ENCODE measurements at places on chromosomes 12 and 14.

GRCh38 chr14:84591827-84592445 lies 938.0 kb upstream of the FLRT2 start:
- no peak for DNase-seq

GRCh38 chr14:63394841-63395240 lies 76.1 kb upstream of the GPHB5 start:
- DNase-seq = peak; percentile 13

DNA sequence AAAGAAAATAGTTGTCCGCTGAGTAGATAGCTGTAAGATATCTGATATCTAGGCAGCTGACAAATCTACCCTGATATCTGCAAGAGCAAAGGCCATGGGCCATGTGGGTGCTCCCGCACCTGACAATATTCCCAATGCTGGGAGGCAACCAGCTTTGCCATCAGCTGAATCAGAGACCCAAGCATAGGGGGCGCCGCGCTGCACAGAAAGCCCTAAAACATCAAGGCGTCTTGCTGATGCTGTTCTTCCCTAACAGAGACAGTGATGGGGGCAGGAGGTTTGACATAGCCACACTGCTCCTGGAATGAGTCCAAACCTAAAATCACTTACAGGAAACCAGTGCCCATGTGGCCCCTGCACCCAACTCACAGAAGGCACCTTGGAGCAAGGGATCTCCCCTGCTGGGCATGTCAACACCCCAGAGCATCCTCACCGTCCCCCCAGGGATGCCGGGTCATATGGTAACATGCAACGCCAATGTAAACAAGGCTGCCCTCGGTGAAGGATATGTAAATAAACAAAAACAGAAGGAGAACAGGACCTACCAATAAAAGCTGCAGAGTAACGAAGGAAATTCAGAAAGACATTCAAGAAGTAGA lies 199.5 kb downstream of the TMEM132D start:
- DNase-seq = no peak

GRCh38 chr12:109725321-109726105 lies 11.9 kb downstream of the FAM222A start:
- no peak for DNase-seq

DNA sequence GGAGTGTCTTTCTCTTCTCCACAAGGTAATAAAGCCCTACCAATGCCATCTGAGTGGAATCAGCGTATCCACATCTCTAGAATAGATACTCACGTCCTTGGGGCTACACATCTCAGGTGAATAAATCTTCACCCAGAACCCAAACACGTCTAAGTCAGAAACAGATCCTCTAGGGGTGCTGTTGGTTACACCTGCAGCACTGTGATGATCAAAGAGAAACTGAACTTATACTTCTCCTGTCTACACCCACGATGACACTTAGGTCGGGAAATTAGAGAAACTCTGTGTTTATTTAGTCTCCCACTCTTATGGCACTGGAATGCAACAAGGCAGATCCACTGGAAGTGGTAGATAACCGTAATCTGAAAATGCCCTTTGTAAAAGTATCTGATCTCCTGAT lies 46.2 kb downstream of the WIF1 start:
- DNase-seq = no peak

DNA sequence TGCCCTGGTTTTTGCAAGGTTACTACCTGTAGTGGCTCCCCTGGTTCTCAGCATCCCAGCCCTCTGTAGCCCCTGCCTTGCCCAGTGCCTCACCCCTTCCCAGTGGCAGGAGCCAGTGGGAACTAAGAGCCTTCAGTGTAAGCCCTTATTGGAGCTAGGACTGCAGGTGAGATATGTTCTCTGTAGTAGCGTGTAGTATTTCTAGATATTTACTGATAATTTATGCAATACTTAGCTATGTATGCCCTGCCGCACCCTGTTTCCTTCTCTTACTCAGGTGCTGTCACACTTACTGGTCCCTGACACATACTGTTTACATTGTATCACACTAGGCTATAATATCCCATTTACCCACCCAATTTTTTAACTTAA lies 3.6 kb downstream of the BMAL2 start:
- DNase-seq = no peak

GRCh38 chr12:120941846-120942405 lies 36.4 kb upstream of the HNF1A start:
- DNase-seq = no peak

GRCh38 chr14:77849711-77850110 lies 49.8 kb downstream of the ADCK1 start:
- peak; percentile 62 for DNase-seq

- no peak for DNase-seq
These were observed 15.1 kb upstream of the CISTR start for GRCh38 chr12:53766881-53767280.

GRCh38 chr12:13566292-13566691 lies 369.8 kb downstream of the EMP1 start:
- DNase-seq = no peak

GRCh38 chr12:94643606-94644005 lies 6.8 kb downstream of the TMCC3 start:
- no peak for DNase-seq

DNA sequence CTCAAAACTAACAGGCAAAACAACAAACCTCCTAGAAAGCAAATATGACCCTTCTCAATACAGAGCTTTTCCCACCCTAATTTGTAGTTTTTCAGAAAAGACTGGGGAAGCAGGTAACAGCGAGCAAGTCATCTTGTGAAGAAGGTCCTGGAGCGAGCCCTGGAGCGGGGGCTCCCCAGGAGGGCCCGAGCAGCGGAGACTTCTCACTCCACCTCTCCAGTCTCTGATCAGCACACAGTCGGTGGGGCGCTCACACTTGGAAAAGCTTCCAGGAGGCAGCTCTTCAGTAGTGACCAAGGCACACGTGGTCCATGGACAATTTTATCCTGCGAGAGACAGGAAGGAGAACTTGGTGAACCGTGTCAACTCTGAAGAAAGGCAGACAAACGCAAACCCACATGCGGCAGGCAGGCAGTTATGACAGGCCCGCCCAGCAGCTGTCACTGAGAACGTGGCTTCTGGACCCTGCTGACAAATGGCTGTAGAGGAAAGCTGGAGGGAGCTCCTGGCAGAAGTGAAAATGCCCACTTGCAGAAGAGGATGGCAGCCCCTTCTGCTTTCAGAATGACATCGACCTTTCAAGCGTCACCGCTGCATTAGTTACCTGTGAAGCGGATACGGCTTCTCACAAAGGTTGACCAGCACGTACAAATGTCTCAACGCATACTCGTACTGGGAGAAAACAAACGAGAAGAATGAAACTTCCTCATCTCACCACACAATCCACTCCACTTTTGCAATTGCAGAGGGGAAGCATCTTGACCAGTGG lies 44.2 kb downstream of the LGMN start:
- no peak for DNase-seq

DNA sequence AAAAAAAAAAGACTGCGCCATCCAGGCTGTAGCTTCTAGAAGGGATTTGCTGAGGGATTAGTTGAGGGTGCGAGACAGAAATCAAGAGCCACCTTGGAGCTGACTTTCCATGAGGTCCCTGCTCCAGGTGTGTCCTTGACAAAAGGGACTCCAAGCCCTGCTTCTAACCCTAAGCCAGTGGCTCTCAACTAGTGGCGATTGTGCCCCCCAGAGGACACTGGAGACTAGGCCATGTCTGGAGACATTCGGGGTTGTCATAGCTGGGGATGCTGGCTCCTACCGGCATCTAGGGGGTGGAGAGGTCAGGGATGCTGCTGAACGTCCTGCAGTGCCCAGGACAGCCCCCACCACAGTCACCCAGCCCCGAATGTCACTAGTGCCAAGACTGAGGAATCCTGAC lies 40.6 kb downstream of the SPRING1 start:
- DNase-seq = no peak

DNA sequence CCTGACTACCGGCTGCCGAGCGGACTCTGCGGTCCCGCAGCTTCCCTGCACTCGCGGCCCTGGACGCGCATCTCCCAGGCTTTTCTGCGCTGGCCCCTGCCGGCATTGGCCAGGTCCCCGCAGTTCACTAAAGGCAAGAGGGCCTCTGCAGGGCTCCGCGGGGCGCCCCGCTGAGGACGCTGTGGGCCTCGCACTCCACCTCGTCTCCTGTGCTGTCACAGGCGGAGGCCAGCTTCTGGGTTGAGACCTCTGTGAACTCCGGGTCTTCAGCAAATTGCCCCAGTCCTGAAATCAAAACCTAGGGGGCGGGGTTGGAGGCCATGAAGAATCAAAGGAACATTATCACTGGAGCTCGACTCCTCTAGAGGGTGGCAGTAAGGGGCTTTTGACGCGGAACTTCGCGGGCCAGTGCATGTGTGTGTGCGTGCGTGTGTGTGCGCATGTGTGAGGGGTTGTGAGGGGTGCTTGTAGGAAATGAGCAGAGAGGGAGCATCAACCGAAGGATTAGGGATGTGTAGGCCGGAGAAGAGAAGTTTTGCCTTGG lies 68.5 kb upstream of the CAPRIN2 start:
- DNase-seq = no peak

DNA sequence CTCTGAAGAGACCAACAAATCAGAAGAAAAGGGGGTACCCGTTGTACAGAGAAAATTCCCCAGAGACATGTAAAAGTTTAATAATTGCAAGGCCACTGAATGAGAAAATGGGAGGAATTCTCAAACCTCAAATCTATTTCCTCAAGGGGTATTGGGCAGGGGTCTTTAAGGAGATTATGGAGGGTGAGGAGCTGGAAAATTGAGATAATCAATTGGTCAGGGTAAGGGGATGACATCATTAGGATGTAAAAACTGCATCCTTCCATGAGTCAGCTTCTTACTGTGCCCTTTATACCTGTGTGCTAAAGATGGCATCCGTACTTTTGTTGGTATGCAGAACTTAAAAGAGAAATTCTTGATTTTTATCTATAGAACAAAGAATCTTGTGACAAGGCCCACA lies 641.5 kb downstream of the LRFN5 start:
- no peak for DNase-seq

- no peak for DNase-seq
These were observed 90.6 kb upstream of the FRMD6 start for GRCh38 chr14:51561141-51561540.

DNA sequence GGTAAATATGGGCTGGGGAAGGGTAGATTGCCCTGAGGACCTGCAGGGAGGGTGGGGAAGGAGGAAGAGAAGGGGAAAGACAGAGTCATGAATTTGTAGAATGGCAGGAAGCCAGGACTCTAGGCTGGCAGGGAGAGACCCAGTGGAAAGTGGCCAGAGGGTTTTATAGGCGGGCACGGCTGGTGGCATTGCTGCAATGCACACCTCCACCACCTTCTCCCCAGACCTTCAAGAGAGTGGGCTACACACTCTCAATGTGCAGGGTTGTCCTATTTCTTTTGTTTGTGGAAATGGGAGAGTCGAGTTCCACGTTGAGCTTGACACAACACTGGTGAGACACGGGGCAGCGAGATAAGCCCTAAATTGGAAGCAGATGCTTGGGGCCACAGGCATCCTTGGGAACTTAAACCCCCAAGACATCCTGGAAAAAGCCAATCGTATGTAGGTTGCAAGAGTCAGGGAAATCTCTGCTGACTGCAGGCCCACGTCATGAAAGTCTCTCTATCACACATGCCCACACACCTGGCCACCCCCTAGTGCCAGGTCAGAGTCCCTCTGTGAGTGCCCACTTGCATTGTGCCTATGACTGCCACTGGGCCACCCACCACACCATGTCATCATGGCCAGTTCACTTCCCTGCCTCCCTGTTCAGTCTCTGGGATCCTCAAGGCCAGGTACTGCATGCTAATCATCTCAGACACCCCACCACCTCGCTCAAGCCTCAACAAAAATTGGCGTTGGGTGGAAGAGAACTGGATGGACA lies 38.0 kb upstream of the BDKRB2 start:
- DNase-seq = no peak

GRCh38 chr14:70924521-70924920 lies 17.3 kb downstream of the PCNX1 start:
- DNase-seq = no peak

- DNase-seq = no peak
These were observed 100.1 kb downstream of the PAH start for GRCh38 chr12:102816816-102817434.

GRCh38 chr14:68473069-68473468 lies 319.8 kb downstream of the ZFP36L1 start:
- no peak for DNase-seq

DNA sequence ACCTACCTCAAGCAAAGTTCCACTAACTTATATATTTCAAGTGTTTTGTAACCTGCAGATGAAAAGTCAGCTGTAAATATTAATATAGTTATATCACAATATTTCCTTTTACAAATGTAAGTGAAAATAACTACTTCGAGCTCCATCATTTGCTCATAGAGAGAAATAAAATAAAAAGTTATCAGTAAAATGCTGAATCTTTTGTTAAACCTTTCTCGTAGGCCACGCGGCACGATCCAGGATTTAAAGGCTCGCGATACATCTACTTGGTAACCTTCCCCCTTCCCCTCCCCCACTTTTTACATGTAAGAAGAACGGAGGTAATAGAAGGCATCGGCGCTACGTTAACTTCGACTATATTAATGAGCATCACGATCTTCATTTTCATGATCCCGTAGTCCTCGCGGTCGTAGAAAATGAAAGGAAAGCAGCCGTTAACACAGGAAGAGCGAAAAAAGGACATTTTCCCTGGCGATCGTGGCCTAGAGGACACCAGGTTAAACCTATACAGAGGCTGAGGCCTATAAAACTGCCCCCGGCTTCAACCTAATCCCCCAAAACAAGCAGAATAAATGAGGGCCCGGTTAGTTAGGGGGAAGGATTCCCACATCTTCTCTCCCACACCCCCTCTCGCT lies 508 bp downstream of the HNRNPC start:
- DNase-seq = no peak

DNA sequence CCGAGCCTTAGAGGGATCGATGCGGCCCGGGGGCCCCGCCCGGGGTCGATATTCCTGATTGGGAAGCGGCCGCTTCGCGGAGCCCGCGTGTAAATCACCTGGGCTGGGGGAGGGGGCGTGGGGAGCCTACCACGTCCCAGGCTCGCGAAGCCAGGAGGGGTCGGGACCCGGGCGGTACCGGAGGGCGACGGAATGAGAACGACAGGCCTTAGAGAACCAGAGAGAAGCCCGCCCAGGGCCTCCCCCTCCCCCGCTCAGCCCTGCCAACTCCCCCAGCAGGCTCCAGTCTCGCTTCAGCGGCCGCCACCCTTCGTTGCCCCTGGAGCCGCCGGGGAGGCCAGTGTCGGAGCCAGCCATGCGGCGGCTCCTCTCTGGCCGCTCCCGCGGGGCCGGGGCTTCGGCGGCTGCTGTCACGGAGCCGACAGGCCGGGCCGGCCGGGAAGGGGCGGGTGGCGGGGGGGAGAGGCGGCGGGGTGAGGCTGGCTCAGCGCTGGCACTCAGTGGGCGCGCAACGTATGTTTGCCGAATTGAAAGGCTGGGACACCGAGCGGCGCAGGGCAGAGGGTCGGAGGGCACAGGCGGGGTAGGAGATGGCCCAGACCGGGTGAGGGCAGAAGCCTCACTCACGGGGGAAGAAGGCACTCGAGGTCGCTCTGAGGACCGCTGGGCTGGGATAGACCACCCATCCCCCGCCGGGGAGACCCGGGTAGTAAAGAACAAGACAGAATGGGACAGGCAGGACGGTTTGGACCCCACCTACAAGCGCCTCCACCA lies 1.4 kb upstream of the DNAJC22 start:
- no peak for DNase-seq
